ENCODE measurements at places on chromosomes 5 and 9.

GRCh38 chr9:105500108-105500766, 52.4 kb downstream of the FSD1L start:
- DNase-seq: no peak

DNA sequence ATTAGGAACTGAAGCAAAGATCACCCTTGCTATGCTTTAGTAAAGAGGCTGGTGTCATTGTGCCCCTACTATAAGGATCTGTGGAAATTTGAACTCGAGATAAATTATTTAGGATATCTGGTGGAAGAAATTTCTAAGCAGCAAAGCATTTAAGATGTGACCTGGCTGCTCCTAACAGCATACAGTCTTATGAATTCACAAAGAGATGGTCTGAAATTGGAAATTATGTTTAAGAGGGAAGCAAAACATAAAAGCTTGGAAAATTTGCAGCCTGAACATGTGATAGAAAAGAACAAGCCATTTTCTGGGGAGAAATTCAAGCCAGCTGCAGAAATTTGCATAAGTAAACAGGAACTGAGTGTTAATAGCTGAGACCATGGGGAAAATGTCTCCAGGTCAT, 223.7 kb downstream of the FBXO4 start:
- no peak for DNase-seq

- DNase-seq: no peak
Observed at GRCh38 chr5:138725153-138725817, 27.9 kb upstream of the CTNNA1 start.

DNA sequence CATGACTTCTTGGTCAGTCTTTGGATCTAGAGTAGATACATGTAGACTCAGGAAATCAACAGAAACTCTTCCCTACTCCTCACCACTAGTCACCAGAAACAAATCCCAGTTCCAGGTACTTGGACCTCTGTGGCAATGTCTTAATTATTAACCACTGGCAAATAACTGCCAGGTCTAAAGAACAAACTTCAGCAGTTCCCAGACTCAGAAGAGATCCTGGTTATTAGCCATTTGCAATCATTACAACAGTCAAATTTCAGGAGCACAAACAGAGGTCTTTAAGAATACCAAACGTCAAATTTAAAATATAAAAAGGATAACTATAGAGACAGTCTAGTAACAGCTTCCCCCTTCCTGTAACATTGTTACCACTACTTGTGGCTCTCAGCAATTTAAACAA, 10.2 kb downstream of the DIAPH1 start:
- no peak for DNase-seq

DNA sequence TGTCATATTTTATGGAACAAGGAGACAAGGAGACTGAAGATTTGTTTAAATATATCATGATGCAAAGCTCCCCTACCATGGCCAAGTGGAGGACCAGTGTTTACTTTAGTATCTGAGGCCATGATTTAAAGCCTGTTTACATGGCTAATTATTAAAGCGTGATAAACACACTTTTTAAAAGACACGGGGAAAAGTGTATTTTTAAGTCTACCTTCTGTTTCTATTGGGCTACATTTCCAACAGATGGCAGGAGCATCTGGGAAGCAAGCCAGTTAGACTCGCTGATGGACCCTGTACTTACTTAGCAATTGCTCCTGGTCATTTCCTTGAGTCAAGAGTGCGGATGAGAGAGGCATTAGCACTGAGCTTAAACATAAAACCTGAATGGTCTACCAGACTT, 480.3 kb upstream of the SEMA6A start:
- no peak for DNase-seq

GRCh38 chr9:77495834-77496671, 152.1 kb downstream of the GNA14 start:
- peak; percentile 69 for DNase-seq

DNA sequence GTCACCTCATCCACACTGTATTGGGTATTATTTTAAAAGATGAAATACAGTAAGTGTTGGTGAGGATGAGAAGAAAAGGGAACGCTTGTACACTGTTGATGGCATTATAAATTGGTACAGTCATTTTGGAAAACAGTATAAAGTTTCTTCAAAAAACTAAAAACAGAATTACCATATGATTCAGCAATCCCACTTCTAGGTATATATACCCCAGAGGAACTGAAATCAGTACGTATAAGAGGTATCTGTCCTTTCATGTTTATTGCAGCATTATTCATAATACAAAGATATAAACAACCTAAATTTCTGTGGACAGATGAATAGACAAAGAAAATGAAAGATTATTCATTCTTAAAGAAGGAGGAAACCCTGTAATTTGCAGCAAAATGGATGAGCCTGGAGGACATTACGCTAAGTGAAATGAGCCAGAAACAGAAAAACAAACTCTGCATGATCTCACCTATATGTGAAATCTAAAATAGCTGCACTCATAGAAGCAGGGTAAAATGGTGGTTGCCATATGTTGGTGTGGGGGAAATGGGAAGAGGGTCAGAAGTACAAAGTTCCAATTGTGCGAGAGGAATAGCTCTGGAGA, 191.6 kb downstream of the TRIM36 start:
- no peak for DNase-seq

DNA sequence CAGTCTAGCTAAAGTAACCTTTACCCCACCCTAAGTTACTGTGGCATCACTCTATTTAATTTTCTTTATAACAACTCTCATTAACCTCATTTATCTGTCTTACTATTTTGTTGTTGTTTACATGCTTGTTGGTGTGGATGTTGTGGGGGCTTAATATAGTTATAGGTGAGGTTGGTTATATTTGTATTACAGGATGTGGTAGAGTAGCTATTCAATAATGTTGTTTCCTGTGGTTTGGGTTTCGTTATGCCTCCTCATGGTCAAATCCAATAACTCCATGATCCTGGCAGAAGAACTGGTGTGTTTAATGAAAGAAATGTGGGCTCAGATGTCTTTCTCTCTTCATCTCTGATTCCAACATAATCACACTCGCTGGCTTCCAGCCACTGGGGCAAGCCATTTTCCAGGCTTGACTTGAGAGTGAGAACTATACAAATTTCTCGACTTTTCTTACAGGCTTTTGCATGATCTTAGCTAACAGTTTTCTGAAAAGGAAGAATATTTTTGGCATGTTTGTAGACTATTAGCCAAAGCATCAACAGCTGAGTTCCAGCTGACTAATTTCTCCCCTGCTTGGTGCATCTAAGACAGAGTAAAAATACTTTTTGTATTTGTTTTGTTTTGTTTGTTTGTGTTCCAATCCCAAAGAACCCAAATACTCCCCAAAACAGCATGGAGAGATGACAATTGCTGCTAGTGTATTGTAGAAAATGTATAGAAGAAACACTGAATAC, 303.7 kb upstream of the PAPPA start:
- no peak for DNase-seq

GRCh38 chr5:78586251-78586650, 62.3 kb downstream of the LHFPL2 start:
- peak; percentile 85 for DNase-seq

DNA sequence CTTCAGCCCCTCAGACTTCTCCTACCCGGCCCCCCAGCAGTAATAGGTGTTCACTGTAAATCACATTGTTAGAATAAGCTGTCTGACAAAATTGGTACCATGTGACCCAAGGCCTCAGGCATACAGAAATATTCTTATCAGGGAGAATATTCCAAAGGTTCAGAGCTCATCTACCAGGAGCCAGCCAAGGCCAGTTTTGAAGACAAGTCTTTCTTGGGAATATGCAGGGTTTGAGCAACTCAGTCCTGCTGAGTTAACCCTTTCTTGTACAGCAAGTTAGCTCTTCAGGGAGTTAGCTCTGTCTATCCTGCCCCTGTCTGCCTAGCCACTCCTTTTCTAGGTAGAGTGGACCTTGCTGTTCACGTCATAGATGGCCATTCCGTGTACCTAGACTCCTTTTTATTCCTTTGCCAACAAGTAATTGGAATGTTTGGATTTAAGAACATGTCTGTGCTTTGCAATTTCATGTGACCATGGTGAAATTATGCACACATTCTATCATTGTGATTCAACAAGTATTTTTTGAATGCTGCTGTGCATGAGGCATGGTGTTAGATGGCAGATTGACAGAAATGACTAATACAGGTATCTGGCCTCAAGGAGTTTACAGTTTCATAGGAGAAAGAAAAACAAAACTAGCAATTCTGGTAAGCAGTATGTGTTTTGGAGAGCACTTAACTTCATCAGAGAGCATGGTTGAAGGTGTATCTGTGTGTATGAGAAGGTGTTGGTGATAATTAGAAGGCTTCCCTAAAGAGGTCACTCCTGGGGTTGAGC, 22.6 kb downstream of the TGFBR1 start:
- no peak for DNase-seq

- no peak for DNase-seq
Observed at GRCh38 chr5:176806137-176806536, 4.2 kb upstream of the UNC5A start.

DNA sequence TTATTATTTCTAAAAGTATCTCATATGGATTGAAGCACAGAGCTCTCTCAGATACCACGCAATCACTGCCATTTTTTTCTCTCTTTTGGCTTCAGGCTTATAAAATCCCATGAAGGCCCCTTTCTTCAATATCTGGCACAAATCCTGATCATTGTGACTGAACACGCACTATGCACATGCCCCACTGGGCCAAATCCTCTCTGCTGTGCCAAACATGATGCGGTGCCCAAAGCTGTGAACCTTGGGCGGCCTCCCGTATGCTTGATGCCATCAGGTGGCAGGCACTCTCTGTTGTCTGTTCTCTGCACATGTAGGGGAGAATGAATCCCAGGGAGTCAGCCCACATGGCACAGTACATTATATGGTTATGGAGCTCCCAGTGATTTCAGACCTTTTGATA, 375.0 kb upstream of the RGMB start:
- no peak for DNase-seq

GRCh38 chr9:72538921-72539702, 17.7 kb downstream of the TMC1 start:
- no peak for DNase-seq

GRCh38 chr9:20137425-20137824, 348.6 kb upstream of the SLC24A2 start:
- no peak for DNase-seq
